ENCODE measurements at places on chromosomes 12 and 14.

DNA sequence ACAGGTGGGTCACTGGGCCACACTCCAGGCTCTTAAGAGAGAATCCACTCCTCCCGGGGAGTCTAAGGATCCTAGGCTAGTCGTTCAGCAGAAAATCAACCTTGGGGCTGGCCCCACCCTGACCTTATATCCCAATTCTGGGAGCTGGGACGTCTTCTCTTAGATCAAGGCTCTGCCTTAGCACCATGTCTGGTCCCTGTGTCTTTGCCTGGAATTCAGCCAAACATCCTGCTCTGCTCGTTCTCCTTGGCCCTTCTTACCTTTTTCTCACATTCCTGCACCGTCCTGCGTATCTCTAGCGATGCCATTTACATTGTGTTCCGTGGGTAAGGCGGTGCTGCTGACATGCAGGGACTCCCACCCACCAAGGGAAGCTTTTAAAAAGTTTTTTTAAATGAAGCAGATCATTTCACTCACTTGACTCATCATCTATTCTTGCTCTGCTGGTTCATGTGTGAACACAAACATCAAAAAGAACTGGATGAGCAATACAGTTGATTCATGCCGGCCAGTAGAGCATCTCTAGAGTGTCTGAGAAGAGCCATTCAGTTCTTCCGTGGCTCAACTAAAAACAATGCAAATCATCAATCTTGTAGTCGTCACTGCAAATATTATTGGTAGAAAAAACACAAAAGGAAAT is 50.2 kb downstream of the KCNK13 start:
- no peaks in the 10 kb centered on the region for H3K4me1 ChIP-seq
- H3K27me3 ChIP-seq = no peaks in the 10 kb centered on the region
- H3K4me3 ChIP-seq = no peak overlapping the region
- no peaks in the 10 kb centered on the region for H3K36me3 ChIP-seq
- no peak overlapping the region for H3K27ac ChIP-seq

GRCh38 chr12:69966839-69967238 is 141.8 kb downstream of the MYRFL start:
- H3K4me3 ChIP-seq = no peak overlapping the region
- H3K36me3 ChIP-seq = no peaks in the 10 kb centered on the region
- peak overlapping the region; percentile 42 for H3K27ac ChIP-seq

DNA sequence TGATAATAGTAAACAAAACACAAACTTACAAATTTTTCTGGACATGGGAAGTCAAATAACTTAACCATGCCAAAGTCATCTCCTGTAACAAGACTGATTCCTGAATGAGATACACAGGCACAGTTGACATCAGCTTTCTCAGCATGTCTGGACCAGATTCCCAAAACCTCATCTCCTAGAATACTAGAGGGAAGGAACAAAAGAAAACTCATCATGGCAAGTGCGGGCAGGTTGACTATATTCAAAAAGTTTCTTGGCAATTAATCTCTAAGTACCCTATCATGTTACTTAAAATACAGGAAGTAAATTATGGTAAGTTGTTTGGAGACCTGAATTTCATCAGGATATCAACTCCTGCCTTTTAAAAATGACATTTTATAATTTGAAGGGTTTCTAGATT is 53.9 kb downstream of the ZC3H14 start:
- DNase-seq = no peak
- no peak overlapping the region for H3K4me3 ChIP-seq
- H3K27me3 ChIP-seq = no peaks in the 10 kb centered on the region

- H3K4me1 ChIP-seq = peaks cover 96% of the 10 kb centered on the region
- H3K36me3 ChIP-seq = no peaks in the 10 kb centered on the region
- no peaks in the 10 kb centered on the region for H3K27me3 ChIP-seq
These were observed 26.6 kb downstream of the PPFIBP1 start for GRCh38 chr12:27550653-27550975.

DNA sequence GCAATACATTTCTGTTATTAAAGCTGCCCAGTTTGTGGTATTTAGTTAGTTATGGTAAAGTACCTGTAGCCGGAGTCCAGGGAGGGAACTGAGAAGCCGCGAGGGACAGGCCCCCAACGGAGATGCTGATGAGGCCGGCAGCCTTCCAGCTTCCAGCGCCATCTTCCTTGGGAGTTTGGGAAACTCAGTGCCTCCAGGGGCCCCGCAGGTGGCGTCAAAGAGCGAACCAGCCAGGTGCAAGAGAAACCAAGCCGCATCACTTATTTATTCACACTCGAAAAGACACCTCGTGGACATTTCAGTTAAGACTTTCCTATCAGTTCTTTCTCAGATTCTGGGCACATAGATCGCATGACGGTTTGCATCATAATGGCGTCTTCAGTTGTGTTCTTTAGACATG is 216.6 kb downstream of the GLT1D1 start:
- no peak overlapping the region for H3K27ac ChIP-seq
- no peak overlapping the region for H3K4me3 ChIP-seq
- no peak for DNase-seq
- no peaks in the 10 kb centered on the region for H3K27me3 ChIP-seq

DNA sequence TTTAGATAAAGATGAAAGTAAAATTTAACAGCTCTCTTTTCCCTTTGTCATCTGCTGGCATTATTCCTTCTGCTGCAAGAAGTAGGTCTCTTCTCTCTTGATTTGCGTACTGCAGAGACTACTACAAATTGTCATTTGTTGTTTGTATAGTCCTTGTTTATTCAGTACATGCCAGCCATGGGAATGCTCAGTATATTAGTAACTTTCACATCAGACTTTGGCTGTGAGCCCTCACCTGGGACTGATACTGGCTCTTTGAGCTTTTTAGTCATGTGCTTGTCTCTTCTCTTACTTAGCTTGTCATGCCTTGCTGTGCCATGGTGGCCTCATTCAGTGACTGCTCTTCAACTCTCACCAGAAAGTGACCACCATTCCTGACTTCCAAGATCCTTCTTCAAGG is 169.8 kb downstream of the PRKCH start:
- no peak overlapping the region for H3K4me3 ChIP-seq
- no peak overlapping the region for H3K27ac ChIP-seq
- H3K36me3 ChIP-seq = no peaks in the 10 kb centered on the region

DNA sequence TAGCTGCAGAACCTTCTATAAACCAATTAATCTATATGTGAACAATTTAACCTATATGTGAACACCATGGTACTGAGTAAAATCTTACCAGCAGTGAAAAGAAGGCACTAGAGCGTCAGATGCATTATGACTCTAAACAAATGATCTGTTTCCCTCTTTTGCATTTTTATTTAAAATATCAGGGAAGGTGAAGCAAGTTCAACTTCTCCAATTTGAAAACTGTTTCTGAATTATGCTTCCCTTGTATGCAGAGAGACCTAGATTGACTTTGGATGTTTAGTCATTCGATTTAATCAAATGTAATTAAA is 80.9 kb downstream of the DAD1 start:
- H3K4me3 ChIP-seq = no peak overlapping the region
- no peak for DNase-seq
- peaks cover 30% of the 10 kb centered on the region for H3K4me1 ChIP-seq
- H3K27me3 ChIP-seq = no peaks in the 10 kb centered on the region
- H3K27ac ChIP-seq = no peak overlapping the region

DNA sequence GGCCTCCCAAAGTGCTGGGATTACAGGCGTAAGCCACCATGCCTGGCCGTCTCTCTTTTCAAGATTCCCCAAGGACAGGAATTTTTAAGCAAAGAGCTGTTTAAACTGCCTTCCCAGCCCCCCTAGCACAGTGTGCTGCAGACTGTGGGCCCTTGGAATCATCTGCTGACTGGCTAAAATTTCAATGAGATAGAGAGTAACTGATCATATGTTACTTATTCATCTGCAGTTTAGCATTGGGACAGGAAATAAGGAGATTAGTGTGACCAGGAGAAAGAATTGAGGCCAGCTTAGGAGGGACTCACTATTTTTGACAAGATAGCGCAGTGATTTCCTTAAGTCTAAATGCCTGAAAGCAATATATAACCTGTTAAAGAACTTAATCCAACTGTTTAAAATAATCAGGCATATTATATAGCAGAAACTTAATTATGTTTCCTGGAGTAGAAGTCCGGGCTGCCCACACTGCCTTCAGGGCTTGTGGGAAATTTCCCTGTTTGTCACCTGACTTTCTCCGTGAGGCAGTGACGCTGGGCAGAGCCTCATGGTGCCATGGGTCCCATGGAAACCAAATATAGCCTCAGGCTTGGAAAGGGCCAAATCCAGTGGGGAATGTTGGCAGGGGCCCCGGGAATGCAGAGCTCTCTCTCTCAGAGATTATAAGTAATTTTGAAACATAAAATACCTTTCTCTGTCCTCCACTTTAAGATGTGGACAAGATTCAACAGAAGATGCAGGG is 22.8 kb upstream of the CEBPE start:
- no peak overlapping the region for H3K4me3 ChIP-seq
- peaks cover 56% of the 10 kb centered on the region for H3K4me1 ChIP-seq
- H3K36me3 ChIP-seq = no peaks in the 10 kb centered on the region
- no peaks in the 10 kb centered on the region for H3K27me3 ChIP-seq
- no peak for DNase-seq

- no peaks in the 10 kb centered on the region for H3K4me1 ChIP-seq
- no peak overlapping the region for H3K4me3 ChIP-seq
- no peaks in the 10 kb centered on the region for H3K36me3 ChIP-seq
These were observed 316.6 kb downstream of the GLT1D1 start for GRCh38 chr12:129169928-129170327.

GRCh38 chr12:71640316-71640715 is 23.3 kb downstream of the ZFC3H1 start:
- no peaks in the 10 kb centered on the region for H3K27me3 ChIP-seq
- DNase-seq = no peak
- peaks cover 56% of the 10 kb centered on the region for H3K36me3 ChIP-seq
- H3K4me3 ChIP-seq = no peak overlapping the region

DNA sequence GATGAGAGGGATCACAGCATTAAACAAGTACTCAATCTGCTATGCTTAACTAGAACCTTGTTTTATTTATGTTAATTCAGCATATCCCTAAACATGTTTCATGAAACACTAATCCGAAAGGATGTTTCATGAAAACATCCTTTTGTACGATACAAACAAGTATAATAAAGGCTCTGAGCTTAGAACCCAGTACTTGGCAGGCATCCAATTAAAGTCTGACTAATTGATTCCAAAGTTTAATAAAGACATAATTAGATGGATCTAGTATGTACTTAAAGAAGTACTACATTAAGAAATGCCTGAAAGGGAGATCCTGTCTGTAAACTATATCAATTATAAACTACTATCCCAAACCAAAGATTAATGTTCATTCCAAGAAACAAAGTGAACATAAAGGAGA is 51.8 kb downstream of the SCAF11 start:
- DNase-seq = no peak
- no peaks in the 10 kb centered on the region for H3K27me3 ChIP-seq
- peaks cover 9% of the 10 kb centered on the region for H3K36me3 ChIP-seq
- H3K4me1 ChIP-seq = no peaks in the 10 kb centered on the region

GRCh38 chr12:25566202-25566949 is 13.3 kb upstream of the LMNTD1 start:
- DNase-seq = no peak
- no peaks in the 10 kb centered on the region for H3K4me1 ChIP-seq
- H3K27me3 ChIP-seq = no peaks in the 10 kb centered on the region
- no peak overlapping the region for H3K4me3 ChIP-seq
- no peaks in the 10 kb centered on the region for H3K36me3 ChIP-seq

Measured in vagina (tissue), 2 donors.